ENCODE measurements at places on chromosomes 6 and 20.

GRCh38 chr20:48012401-48012974 is 227.2 kb upstream of the SULF2 start:
- no peak for DNase-seq

GRCh38 chr20:13147071-13147963 is 73.8 kb upstream of the ISM1 start:
- no peak for DNase-seq

GRCh38 chr6:30727920-30728553 is 7.9 kb downstream of the TUBB start:
- DNase-seq: no peak

GRCh38 chr6:51901766-51902764 is 185.3 kb downstream of the PKHD1 start:
- no peak for DNase-seq

DNA sequence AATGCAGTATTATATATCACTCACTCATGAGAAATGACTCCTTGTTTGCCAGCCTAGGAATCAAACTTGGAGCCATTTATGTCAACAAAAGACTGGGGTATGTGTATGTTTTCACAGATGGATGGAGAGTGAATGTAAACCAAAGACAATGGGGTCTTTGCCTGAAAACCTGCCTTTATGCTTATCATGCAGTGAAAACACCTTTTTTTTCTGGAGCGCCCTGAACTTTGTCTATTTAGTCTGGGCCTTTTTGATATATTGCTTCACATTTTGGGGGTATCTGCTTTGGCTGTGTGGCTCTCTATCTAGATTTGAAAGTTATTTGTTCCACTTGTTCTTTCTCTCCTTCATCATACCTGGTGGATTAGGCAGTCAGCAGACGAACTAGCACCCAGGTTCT is 848.5 kb upstream of the FLRT3 start:
- no peak for DNase-seq

DNA sequence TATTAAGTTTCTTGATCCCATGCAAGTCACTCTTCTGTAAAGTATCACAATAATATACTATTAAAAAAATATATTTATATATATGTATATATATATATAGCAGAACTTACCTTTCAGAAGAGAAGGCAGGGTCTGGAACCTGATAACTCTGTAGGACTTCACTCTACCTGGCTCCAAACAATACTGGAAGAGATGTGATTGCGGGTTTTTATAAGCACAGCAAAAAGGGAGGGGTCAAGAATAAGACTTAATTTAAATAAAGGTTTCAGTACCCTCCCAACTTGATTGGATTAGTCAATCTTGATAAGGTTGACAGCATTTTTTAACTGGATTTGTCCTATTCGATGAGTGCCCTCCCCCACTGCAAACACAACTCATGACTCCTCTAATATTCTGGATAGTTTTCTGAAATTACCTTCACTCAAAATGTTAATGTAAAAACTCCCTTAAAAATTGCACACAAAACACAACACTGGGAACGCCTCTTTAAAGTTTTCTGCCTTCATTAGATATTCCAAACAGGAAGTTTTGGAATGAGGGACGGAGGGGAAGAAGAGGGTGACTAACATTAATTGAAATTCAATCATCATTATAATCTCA is 4.0 kb upstream of the ZNF217 start:
- no peak for DNase-seq

GRCh38 chr6:156866220-156867015 is 89.2 kb downstream of the ARID1B start:
- peak; percentile 26 for DNase-seq

DNA sequence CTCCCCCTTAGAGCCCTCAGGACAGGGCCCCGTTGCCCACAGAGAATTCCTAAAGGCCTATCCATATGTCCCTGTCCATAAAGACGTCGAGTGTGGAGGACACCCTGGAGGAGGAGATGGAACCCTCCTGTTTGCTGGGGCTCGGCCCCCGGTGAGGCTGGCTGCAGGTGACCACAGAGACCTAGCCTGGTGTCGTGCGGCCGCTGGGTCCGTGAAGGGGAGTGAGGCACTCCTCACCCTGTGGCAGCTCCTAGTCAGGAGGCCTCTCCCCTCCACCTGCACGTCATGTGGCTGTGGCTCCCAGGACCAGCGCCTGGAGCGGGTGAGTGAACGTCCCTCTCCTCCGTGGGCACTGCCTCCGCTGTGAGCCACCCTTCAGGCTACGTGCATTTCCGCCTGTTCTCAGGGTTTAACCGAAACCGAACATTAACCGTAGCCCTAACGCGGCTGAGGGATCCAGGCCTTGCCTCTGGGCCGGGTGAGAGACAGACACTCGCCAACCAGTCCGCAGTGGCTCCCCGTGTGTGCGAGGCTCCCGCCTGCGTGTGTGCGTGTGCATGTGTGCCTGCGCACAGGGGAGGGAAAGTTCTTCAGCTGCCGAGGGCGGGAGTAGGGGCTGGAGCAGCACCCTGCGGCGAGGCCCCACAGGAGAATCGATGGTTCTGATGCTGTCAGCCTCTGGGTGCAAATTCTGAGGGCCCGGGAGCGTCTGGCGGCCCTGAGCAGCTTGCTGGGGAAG is 5.9 kb upstream of the TCEA2 start:
- no peak for DNase-seq

GRCh38 chr6:38460186-38460585 is 179.5 kb downstream of the BTBD9 start:
- no peak for DNase-seq

DNA sequence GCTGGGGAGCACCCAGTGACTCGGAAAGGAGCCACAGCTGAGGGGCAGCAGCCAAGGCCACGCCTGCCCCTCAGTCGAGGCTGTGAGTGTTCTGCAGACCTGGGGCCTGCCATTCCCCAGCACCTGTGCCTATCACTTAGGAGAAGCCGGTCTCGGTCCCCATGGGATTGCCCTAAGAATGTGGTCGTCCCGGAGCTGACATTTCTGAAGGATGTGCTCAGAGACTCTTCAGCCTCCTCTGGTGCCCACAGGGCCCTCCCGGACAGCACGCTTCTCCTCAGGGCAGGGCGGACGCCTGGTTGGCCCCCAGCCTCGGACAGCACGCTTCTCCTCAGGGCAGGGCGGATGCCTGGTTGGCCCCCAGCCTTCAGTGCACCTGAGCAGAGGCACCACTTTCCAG is 223.9 kb downstream of the ERMARD start:
- no peak for DNase-seq

DNA sequence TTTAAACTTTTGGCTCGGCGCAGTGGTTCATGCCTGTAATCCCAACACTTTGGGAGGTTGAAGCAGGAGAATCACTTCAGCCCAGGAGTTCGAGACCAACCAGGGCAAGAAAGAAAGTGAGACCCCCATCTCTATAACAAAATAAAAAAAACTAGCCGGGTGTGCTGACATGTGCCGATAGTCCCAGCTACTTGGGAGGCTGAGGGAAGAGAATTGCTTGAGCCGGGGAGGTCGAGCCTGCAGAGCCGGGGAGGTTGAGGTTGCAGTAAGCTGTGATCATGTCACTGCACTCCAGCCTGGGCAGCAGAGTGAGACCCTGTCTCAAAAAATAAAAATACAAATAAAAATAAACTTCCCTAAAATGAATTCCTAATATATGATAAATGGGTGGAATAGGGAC is 50.4 kb downstream of the ZMYND8 start:
- DNase-seq: no peak

DNA sequence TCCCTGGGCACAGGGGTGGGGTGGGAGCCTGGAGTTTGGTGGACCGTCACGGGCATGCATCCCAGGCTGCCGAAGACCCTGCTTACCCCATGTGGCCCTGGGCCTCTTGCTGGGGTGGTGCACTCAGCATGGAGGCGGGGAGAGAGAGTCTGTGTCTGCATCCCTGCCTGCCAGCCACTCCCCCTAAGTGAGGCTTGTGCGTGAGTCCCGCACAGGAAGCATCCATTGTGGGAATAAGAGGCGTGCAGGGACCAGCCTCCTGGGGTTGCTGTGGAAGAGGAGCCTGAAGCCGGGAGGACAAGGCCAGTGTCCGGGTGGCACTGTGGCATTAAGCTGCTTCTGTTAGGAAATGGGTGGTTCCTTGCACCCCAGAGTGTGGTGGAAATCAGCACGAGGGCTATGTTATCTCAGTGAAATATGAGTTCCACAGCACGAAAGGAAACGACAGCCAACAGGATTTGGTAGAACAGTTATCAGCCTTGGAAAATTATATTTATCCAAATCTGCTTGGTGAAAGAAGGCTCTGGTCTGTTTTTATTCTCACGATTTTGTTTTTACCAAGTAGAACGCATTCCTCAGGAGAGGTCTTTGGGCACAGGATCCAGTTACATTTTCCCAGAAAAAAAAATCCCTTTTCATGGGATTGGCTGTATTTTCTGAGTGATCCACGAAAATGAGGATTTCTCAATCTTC is 35.7 kb downstream of the CDH4 start:
- DNase-seq: no peak

DNA sequence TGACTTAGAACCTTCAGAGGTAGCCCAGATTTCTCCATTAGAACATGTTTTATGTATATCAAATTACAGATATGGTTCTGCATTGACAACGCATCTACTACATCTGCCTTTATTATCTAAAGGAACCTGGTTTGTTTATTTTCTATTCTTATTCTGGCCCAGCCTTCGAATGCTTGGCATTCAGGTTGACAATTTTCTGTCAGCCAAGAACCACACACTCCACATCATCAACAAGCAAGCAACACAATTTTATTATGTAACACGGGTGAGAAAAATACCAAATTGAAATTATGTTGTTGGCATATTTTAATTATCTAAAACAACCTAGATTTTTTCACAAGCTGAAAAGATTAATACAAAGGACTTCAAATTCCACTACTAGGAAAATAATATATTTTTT is 14.6 kb downstream of the MAP3K5 start:
- no peak for DNase-seq

DNA sequence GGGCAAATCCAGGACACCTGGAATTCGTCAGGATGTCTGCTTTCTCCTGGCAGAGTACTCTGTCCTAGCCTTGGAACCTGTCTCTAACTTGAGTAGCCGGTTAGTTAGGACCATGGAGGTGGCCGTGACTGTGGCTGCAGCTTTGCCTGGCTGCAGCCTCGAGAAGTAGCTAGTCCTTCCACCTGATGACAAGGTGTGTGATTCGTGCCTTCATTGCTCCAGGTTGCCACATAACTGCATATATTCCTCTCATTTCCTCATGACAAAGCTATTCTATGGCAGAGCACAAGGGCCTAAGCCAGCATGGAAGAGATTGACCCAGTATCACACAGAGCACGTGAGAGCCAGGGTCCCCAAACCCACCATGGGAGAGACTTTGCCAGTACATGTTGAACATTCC is 39.8 kb upstream of the KIF25 start:
- DNase-seq: no peak

- no peak for DNase-seq
Measured at GRCh38 chr6:45951321-45952167, 64.1 kb downstream of the CLIC5 start.

DNA sequence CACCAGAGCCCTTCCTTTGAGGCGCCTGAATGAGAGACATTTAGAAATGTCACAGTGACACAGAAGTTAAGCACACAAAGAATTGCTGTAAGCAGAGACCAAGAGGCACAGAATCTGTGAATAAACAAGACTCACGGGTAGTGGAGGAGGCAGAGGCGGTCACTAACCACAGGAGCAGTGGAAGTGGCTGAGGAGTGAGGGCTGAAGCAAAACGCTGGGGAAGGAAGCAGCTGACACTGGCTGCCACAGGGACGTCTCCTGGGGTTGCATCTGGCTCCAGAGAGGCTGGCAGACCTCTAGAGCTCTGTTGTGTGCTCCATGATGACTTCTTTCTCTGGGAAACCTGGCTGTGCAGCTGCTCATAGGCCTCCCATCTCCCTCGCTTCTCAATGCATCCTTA is 65.0 kb upstream of the SLC2A12 start:
- no peak for DNase-seq

DNA sequence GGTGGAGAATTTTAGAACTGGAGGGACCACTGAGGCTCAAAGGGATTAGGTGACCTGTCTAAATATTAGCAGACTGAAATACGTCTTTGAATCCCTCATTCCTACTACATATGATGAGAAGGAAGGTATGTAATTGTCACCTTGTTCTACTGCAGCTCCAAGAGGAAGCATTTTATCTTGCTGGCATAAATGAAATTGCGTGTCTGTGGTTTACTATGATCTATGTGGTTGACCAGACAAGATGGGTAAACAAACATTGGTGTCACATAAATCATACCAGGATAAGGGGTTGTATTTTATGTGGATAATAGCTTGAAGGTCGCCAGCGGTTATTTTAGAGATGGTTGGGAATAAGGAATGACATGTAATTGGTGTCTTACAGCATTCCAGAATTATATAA is 78.2 kb downstream of the LAMA4 start:
- DNase-seq: no peak

DNA sequence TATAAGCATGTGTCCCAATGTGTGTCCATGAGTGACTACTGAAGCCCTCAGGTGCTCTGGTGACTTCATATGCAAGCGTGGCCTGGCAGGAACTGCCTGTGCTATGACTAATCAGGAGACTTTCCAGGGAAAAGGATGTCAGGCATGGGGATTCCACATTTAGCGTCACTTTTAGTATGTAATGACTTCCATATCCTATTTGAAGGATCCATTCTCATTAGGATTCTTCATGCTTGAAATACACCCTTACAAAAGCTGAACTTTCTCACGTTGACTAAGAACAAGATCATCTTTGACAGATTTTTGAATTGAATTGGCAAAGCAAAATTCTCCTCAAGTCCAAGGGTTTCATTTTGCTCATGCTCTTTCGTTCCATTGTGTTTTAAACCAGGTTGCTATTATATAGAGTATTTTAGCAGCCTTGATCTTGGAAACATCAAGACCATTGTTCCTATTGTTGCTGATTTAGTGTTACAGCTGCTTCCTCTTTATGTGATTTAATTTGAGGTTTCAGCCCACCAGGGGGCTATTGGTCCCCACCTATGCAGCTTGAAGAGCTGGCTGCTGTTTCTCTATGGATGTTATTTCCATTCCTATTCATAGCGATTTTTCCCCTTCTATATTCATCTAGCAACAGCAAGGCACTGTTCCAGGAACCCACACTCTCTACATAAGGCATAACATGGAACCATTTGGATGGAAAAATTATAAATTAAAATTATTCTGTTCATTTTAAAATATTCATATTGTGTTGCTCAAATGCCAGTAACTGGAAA is 418.6 kb downstream of the CDKAL1 start:
- DNase-seq: no peak

- no peak for DNase-seq
Measured at GRCh38 chr20:20489054-20489453, 121.2 kb downstream of the INSM1 start.

GRCh38 chr6:32637219-32637880 is at the start of gene HLA-DQA1:
HLA-DQA1 (plus strand) TSS chr6:32637406; CDS start chr6:32637459, 53 bp downstream.
- peak; percentile 82 for DNase-seq

- DNase-seq: no peak
Measured at GRCh38 chr6:54094293-54094692, 16.9 kb upstream of the MLIP start.

DNA sequence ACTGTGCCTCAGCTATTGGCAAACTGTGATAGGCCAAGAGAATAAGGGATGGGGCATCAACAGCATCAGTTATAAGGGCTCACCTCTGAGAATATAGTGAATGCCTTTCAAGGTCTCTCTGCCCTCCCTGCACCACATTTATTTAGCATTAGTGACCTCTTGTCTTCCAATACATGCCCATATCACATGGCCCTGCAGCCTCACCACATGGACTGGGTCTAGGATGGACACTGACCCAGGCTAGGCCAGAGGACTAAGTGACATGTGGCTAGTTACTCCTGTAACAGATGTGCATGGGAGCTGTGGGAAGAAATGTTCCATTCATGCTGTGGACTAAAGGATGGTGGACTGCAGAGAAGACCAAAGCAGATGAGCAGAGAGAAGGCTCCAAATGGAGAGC is 3.2 kb upstream of the BTN2A2 start:
- DNase-seq: no peak
